ENCODE measurements at places on chromosomes 16 and 17.
A peak's percentile ranks its signal among the peaks of the same experiment; 100 is the strongest.

- DNase-seq: no peak
Measured at GRCh38 chr17:30318155-30318554, 15.7 kb downstream of the TMIGD1 start.

- no peak for DNase-seq
Measured at GRCh38 chr17:61474235-61474927, 22.2 kb downstream of the TBX4 start.

DNA sequence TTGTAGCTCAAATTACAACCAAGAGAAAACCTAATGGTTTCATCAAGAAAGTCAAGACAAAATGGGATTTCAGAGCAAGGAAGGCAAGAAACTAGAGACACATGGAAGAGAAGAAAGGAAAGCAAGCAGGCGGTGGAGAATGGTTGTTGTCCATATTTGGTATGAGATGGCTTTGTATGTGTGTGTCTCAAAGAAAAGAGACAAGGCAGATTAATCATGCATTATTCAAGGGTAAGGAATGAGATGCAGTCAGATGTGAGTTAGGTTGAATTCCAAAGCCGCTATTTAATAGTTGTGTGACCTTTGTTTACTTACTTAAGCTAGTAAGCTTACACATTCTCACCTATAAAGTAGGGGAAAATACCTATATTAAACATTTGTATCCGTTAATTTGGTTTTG is 1029.6 kb downstream of the CDH11 start:
- DNase-seq: no peak

DNA sequence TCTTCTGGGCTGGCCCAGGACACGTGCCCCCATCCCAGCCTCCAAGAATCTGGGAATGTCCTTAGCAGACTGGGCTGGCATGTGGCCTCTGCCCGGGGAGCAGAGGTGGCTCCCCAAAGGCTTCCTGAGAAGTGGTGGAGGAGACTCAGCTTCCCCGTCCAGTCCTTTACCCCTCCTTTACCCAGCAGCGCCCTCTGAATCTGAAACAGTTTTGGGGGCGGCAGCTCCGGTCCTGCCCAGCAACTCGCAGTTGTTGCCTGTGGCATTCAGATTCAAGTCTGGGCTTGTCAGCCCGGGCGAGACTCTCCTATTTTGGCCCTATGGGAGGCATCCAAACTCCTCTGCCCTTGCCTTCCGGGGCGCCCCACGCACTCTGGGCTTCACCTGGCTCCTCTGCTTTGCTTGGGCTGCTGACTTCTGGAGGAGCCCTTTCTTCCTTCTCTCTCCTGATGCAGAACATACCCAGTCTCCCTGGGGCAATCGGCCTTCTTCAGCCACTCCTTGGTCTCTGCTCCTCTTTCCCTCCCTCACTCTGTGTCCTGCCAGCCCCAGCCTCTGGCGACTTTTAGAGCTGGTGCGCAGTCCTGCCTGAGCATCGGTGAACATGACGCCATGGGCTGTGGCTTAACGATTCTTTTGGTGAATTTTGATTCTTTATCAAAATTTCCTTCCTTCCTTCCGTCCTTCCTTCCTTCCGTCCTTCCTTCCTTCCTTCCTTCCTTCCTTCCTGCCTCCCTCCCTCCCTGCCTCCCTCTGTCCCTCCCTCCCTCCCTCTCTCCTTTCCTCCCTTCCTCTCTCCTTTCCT is 55.2 kb downstream of the CMIP start:
- no peak for DNase-seq

DNA sequence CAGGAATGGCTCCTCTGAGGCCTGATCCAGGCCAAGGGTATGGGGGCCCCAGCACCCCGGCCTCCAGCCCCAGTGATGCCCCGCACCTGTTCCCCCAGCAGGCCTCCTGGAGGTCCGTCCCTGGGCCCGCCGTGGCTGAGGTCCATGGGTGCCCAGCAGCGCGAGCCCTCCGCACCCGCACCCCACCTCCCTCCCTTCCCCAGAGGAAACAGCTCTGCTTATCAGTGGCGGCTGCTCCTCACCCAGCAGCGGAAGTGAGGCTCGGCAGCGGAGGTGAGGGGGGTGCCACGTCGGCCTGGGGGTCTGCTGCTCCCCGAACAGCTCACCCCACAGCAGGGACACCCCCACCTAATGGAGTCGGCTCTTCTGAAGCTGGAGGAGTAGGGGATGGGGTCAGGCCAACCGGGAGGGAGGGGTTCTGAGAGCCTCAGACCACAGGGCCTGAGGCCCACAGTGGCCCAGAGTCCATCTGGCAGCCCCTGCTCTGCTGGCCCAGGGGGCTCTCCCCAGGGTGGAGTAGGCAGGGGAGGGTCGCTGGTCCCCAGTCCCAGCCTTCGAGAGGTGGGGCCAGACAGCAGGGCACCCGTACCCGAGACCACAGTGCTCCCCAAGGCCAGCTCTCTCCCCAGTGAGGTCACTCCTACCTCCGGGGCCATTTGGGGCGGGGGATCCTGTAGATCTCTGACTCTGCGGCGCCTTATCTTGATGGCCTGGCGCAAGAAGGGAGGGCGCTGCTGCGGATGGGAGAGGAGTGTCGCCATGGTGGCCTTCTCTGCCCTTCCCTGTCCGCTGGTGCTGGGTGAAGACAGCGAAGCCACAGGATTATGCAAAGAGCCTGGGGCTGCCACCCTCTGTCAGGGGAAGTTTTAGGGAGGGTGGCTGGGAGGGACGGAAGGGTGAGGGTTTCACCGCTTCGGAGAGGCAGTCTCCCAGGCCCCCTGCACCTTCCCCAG is at the start of gene UNC13D:
UNC13D (minus strand) TSS at position 828 of the 953 bp plus-strand sequence; CDS start at position 761, 67 bp downstream.
- peak; percentile 65 for DNase-seq

DNA sequence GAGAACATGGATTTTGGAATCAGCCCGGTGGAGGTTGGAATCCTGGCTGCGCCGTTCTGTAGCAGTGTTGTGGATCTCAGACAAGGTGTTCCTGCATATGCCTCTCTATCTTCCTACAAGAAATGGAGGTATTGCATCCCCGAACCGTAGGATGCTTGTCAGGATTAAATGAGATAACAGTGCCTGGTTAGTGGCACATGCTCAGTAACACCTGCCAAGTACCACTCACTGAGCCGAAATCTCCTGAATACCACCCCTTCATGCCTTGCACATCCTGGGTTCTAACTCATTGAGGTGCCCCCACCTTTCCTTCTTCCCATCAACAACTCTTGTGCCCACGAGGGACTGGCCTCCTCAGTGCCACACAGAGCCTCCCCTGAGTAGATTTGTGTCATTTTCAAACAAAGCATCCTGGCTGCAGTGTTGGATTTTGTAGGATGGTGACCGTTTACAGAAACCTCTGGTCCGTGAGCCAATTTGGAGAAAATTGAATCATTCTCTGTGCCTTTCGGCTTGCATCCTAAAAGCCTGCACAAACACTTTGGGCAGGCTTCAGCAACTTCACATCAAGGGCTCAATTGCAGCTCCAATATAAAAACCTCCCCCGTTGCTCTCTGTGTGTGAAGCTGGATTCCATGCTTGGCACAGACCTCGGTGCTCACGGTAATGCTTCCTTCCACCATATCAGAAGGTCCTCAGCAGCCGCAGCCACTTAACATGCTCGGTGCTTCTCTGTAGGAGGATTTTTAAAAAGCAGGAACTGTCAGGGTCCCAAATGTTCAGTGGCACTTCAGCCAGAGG is 84.2 kb downstream of the WWOX start:
- DNase-seq: no peak

DNA sequence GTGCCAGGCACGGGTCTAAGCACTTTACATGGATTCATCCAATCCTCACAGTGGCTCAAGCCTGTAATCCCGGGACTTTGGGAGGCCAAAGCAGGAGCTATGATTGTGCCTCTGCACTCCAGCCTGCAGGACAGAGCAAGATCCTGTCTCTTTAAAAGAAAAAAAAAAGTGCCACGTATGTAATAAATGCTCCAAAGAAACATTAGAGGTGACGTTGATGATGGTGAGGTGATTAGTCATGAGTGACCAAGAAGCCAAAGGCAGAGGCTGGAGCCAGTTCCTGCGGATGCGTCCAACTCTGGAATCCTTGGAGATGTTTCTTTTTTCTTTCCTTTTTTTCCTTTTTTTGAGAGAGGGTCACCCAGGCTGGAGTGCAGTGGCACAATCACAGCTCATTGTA is 59.4 kb upstream of the SIAH1 start:
- no peak for DNase-seq

GRCh38 chr16:72721981-72722380 is 325.9 kb downstream of the ZFHX3 start:
- DNase-seq: no peak

- DNase-seq: no peak
Measured at GRCh38 chr17:80361495-80362220, 53.3 kb upstream of the ENDOV start.

DNA sequence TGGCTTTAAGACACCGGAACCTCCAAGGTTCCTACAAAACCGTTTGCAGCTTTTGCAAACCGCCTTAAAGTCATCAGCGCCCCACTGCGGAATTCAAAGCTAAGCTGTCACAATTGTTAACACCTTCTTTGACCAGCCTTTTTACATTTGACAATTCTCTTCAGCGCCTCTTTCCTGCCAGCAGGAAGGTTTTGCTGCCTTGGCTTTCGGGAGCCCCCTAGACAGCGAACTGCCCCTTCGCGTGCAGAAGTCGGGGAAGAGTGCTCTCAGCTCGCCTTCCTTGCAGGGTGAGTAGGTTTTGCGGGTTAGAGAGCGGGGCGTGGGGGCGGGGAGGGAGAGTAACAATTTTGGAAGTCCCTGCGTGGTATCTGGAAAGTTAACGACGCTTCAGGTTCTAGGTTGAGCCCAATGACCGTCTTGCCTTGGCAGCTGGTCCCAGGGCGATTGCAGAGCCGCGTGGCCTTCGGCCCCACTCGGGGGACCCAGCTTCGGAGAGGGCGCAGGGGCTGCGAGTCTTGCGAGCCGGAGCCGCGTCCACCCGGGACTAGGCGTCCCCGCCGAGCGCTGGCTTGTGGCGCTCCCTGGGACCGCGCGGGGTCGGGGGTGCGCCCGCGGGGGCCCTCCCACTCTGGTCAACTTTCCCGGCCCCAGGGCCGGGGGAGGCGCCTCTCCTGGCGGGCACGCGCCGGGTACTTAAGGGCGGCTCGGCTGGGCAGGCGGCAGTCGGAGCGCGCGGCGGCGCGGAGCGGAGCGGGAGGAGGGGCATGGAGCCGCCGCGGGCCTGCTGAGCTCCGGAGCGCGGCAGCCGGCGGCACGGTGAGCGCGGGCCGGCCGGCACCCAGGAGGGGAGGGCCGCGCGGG is at the start of gene HAS3:
HAS3 (plus strand) TSS at position 153 of the 861 bp plus-strand sequence. CDS start 3,743 bp downstream, outside the sequence.
- peak; percentile 46 for DNase-seq

- DNase-seq: peak; percentile 5
Measured at GRCh38 chr17:29593591-29594518, 923 bp downstream of the ANKRD13B start.

DNA sequence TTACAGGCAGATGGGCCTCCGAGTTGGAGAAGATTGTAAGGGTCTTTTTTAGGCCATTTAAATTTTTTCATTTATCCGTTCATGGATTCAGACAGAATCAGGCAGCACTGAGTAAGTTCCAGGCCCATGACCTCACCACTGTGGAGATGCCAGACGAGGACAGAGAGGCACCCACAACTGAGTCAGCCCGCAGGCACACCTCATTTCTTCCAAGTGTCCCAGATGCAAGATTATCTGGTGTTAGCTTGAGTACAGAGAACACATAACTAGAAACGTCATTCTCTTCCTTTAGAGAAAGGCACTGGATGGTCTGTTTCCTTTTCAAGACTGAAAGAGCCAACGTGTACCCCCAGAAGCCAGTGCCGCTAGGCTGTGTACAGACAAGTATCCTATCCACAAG is 16.9 kb downstream of the CLEC16A start:
- DNase-seq: no peak

DNA sequence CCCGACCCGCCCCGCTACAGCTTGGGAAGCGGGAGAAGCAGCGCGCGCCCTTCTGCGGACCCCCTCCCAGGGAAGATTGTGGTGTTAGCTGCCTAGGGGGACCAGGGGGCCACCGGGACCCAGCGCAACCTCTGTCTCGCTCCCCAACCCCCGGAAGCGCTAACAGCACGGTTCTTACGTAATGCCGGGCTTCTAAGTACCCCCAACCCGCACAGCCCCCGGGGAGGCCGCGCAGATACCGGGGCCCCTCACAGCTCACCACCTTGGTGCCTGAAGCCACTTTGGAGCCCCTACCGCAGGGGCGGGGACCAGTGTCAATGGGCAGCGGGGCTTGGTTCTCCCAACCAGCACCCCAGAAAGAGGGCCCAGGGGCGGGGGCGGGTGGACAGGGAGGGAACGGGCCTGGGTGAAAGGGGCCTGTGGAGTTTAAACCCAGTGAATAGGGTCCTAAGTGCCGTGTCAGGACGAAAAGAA is 348 bp downstream of the MPP2 start:
- DNase-seq: no peak

GRCh38 chr16:27585200-27585599 is 35.3 kb downstream of the KATNIP start:
- DNase-seq: no peak

DNA sequence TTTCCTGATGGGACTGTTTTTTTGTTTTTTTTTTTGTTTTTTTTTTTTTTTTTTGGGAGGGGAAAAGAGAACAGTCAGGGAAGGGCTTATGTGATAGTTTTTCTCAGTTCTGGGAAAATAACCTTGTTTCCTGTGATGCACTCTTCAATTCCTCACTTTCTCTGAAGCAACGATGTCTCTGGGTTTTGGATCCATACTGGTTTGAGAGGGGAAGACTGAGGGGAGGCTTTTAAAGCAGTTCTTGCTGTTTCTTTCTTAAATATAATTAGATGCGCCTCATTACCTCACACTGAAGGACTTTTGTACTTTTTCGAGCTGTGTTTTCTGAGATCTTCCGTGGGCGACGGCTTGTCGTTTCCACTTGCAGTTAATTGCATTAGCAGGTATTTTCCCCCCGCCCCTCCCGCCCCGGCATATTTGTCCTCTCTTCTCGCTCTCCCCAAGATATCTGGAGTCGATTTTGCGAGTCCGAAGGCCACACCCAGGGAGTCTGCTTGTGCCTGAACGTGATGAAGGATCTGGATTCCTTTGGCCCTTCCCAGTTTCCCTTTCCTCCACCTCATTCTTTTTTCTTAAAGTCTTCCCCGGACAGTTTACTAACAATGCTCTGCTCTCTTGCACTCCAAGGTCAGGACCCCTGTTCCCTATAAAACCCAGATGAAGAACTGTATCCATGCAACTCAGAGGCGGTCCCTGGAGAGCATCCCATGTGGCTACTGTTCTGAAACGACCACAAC is 125.2 kb upstream of the ZFHX3 start:
- no peak for DNase-seq

DNA sequence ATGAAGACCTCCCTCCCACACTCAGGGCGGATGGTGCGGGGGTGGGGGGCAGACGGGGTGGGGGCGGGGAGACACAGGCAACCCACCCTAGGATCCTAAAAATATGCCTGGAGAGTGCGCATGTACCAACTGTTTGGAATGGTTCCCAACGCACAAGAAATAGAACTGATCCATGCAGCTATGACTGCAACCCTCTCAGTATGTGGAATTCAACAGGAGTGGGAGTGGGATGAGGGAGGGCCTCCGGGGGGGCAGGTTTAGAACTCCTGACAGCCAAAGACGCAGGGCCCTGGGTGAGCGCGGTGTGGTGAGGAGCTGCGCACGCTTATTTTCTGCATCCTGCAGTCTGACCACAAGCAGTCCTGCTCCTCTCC is 1.1 kb upstream of the P2RX5 start:
- no peak for DNase-seq

Data from KG1 (cell line).